ENCODE measurements at places on chromosomes 12 and 14.

DNA sequence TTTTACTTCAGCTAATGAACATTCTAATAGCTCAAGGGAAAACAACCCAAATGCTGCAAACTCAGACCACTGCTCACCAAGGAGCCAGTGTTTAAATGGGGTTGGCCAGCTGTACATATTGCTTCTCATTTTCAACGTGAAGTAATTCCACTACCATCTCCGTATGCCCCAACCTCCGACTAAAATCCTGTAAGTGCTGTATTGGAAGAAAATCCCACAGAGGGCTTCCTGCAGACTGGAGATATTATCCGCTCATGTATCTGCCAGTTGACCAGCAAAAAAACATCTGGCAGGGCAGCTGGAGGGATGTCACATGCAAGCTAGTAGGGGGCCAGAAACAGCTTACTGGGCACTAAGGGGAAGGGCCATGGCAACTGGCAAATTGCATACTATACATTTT is 485.0 kb downstream of the SNAPC1 start:
- no peak for DNase-seq

DNA sequence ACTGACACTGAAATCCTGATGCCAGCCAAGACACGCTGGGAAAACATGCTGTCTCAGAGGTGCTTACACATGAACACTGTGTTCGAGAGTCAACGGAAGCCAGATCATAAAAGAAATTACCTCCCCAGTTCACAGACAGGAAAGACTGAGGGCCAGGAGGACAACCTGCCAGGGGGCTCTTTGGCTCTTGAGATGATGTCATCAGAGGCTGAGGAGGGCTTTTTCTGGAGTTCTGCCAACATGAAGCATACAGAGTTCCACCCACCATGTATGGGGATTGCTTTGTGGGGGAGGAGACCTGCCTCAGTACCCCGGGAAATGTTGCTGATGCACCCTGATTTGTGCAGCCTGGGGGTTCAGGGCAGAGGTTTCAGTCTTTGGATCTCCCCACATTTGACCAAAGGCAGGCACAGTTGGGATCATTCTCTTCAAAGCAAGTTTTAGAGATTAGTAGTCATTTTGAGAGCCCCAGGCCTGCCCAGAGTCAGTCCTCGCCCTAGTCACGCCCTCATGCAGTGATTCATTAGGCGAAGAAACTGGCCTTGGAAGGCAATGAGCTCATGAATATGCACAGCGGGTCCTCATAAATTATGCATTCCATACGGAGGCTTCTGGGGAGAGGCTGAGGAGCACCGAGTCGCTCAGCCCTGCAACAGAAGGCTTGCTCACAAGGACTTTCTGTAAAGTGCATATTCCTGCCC is 34.9 kb upstream of the EML1 start:
- DNase-seq: no peak

- no peak for DNase-seq
These were observed 59.0 kb upstream of the CRY1 start for GRCh38 chr12:107152315-107152714.

DNA sequence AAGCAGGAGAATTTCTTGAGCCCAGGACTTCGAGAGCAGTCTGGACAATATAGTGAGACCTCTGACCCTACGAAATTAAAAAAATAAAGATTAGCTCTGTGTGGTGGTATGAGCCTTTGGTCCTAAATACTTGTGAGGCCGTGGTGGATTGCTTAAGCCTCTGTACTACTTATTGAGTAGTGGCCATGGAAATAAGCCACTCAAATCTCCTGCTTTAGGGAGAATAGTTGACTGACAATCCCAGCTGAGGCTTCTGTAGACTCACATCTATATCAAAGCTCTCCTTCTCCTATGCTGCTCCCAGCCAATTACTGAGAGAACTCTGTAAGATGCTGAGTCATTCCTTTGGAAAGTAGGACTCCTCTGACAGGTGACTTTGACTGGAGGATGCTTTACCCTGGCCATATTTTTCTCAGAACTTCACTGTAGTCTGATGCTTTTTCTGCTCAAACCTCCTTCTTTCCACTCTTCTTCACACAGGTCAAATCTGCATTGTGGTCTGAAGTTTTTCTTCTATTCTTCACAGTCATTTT is 420.2 kb downstream of the SLC6A15 start:
- DNase-seq: no peak

DNA sequence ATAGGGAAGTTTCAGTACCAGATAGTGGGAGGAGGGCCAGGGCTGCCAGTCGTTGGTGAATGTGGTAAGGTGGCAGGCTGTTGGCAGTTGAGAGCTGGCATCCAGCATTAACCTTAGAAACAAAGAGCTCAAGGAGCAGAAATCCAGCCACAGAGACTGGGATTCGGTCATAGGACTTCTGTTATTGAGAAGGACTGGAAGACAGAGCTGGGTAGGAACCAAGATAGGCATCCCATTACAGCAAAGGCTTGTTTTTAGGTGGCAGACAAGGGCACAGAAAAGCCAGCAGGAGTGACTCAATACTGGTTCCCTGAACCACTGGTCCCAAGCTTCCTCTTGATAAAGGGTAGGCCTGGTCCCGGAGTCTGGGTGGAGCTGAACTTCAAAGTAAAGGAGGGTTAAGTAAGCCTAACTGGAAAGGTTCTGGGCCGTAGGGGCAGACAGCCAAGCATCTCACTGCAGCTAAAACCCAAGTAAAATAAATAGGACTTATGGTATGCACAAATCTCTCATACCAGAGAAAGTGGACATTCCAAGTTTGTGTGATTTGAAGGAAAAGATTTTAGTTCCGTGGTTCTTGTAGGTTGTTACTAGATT is 147.9 kb downstream of the ETV6 start:
- no peak for DNase-seq

- no peak for DNase-seq
These were observed 193.0 kb downstream of the SYT1 start for GRCh38 chr12:79057540-79057939.

DNA sequence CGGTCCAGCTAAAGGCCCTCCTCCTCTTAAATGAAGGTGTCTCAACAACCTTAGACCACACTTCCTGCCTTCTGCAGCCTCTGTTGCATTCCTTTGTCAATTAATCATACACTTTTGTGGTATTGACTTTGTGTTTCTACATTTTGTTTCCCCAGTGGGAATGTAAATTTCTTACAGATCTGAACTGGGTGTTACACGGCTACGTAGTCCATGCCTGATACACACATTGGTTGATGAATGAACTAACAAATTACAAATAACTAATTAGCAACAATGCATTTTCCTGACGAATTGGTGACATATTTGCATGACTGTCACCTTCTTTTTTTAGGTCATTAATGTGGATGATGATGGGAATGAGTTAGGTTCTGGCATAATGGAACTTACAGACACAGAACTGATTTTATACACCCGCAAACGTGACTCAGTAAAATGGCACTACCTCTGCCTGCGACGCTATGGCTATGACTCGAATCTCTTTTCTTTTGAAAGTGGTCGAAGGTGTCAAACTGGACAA is 15.2 kb upstream of the CCT2 start:
- DNase-seq: no peak

DNA sequence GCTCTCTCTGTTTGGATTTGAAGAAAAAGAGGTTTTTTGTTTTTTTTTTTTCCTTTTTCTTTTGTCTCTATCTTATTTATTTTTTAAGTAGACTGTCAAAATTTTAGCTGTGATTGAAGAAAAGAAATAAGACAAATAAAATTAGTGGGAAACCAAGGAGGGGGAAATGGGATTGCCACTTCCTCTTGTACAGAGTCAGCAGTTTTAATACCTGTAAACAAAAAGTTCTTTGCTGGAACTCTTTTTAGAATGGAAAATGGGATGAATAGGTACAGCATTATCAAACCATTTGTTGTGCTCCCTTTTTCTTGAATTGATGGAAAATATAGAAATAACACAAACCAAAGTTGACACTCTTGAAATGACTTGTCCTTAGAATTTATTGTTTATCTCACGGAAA is 680.7 kb downstream of the DIO2 start:
- no peak for DNase-seq

GRCh38 chr12:1357171-1357570 is 237.2 kb downstream of the FBXL14 start:
- DNase-seq: no peak

DNA sequence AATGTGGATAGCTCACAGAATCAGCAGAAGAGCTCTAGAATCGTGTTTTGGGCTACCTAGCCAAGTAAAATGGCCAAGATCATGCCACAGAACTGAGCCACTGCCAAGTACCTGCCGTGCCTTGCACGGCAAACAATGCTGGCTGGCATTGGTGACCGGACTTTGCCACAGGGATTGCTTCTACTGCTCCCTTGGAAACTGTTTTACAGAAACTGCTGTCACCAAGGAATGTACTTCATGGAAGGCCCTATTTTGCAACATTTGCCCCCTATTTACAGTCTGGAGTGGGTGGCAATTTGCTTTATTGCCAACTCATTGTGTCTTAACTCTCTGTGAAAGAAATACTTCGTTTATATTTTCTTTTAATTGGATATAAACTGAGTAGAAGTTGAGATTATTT is 49.0 kb downstream of the BORCS5 start:
- DNase-seq: no peak

GRCh38 chr12:124681779-124682391 is 114.5 kb upstream of the NCOR2 start:
- DNase-seq: no peak

DNA sequence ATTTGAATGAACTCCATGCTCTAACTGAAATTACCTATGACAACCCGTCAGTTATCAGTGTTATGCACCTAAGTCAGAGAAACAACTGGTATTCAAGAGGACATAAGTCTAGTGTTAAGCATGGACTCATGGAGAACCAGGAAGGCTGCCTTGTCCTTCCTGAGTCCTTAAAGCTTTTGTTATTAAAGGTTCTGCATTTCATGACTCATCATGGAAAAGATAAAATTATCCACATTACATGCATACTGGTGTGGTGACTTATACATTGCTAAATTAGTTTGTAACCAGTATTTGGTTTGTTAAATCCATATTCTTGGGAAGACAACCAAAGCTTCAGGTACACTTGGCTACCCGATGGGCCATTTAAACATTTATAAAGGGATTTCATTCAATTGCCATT is 6.5 kb upstream of the OR4E1 start:
- DNase-seq: no peak

GRCh38 chr12:19910681-19911080 is 457.7 kb upstream of the PDE3A start:
- DNase-seq: no peak

- no peak for DNase-seq
These were observed 170.8 kb downstream of the ESR2 start for GRCh38 chr14:64123241-64123822.

- no peak for DNase-seq
These were observed 113.9 kb downstream of the TMEM132D start for GRCh38 chr12:129789921-129790320.

DNA sequence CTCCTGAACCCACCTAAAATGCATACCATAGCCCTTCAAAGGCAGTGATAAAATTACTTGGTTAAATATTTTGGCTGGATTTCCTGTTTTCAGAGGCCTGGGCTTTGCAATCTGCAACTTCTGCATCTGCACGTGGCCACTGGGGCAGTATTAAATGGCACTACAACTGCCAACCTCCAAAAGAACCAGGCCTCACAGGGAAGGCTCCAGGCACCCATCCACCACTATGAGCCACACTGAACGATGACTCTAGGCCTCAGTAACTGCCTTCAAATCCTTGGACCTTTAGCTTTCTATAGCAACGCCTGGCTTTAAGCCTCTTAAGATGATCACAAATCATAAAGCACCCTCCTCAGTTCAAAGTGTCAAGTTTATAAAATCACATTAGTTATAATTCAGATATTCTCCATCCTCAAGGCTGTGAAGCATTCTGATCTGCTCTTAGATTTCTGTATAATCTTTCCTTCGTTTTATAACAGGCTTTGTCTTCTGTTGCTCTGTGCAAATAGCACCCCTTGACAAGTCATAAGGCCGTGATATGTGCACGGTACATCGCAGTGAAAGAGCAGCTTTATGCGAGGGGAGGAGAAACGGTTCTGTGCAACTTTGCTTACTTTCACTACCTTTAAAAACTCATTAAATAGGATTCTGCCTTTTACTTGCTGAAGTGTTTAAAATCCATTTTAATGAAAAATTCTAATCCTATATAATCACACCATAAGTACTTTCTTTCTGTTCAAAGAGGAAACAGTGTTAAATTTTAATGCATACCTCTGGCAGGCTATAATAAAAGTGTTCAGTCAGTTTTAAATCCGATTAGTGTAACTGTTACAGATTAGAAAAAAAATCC is 196.4 kb upstream of the G2E3 start:
- DNase-seq: no peak

- no peak for DNase-seq
These were observed 21.5 kb upstream of the MMP17 start for GRCh38 chr12:131806674-131807073.

Measured in activated naive CD4-positive, alpha-beta T cell treated with Interleukin-2 at 50 U/mL for 16 hours (primary cell).